NCI-H226 (cell line): ENCODE measurements at places on chromosomes 5 and 9.
A peak's percentile ranks its signal among the peaks of the same experiment; 100 is the strongest.

DNA sequence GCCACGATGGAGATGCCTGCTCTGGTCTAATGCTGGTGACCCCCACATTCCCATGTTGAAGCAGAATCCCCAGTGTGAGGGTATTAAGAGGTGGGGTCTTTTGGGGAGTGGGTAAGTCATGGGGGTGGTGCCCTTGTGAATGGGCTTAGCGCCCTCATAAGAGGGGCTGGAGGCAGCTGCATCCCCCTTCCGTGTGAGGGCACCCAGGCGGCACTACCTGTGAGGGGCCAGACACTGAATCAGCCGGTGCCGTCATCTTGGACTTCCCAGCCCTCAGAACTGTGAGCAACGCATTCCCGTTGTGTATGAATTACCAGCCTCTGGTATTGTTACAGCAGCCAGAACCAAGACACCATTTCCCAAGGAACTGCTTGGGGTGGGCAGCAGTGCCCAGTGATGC lies 27.0 kb upstream of the RNF130 start:
- DNase-seq = no peak

- DNase-seq = peak; percentile 51
Measured at GRCh38 chr5:38466424-38467189, 89.8 kb downstream of the LIFR start.

DNA sequence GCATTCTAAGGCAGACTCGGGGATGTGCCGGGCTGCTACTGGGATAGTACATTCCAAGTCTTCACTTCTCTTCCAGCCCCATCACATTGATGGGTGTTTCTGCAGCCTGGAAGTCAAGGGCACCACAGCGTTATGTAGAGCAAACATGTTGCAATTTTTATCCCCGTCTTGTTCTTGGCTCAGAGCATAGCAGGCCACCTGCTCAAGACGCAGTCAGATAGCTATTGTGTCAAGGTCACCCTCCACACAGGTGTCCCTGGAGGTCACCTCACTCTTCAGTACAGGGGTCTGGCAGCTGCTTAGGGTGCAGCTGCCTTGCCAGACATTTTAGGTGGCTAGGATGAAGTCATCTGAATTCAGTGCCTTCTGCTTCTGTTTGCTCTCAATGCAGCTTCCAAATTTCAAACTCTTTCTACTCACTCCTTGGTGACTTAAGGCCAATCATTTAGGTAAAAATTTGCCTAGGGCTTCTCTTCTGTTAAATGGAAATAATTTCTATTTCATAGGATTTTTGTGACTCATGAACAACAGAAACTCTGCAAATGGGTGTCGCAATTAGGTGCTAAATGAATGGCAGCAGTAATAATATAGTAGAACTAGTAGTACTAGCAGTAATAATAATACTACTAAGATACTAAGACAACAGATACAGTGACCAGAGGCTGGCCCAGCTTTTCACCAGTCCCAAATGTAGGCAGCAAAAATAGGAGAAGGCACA lies 24.3 kb downstream of the KCNV2 start:
- DNase-seq = no peak

DNA sequence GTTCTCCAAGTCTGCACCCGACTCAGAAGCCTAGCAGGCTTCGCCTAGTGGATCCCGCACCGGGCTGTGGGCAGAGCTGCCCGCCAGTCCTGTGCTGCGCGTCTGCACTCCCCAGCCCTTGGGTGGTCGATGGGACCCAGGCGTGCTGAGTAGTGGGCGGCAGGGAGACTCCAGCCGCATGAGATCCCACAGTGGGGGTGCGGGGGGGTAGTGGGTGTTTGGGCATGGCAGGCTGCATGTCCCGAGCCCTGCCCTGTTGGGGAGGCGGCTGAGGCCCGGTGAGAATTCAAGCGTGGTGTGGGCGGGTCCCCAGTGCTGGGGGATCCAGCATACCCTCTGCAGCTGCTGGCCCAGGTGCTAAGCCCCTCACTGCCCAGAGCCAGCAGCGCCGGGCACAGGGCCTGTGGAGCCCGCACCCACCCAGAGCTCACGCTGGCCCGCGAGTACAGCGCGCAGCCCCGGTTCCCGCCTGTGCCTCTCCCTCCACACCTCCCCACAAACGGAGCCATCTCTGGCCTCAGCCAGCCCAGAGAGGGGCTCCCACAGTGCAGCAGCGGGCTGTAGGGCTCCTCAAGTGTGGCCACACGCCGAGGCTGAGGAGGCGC lies 53.9 kb upstream of the BNC2 start:
- no peak for DNase-seq

- no peak for DNase-seq
Measured at GRCh38 chr9:35026671-35027070, 37.1 kb downstream of the DNAJB5 start.

DNA sequence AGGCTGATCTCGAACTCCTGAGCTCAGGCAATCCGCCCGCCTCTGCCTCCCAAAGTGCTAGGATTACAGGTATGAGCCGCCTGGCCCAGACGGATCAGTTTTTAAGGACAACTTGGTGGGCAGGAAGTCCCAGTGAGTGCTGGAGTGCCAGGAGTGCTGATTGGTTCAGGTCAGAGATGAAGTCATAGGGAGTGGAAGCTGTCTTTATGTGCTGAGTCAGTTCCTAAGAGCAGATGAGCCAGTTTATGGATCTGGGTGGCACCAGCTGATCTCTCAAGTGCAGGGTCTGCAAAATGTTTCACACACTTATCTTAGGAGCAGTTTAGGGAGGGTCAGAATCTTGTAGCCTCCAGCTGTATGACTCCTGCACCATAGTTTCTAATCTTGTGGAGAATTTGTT lies 292.1 kb upstream of the ELAVL2 start:
- no peak for DNase-seq

DNA sequence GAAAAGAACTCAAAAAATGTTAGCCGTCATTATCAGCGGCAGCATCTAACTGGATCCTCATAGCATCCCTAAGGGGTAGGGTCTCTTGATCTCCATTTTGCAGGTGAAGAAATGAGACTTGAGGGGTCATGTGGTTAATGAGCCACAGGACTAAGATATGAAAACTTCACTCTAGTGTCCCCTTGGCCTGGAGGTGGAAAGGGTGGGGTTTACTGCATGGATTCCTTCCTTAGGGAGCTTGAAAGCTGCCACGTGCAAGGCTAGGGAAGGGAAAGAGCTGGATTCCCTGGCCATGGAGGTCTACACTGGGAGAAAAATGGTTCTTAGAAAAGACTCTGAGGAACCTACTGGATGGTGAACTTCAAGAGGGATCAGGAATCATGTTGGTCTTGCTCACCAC lies 107.9 kb downstream of the SPRY4 start:
- DNase-seq = no peak

DNA sequence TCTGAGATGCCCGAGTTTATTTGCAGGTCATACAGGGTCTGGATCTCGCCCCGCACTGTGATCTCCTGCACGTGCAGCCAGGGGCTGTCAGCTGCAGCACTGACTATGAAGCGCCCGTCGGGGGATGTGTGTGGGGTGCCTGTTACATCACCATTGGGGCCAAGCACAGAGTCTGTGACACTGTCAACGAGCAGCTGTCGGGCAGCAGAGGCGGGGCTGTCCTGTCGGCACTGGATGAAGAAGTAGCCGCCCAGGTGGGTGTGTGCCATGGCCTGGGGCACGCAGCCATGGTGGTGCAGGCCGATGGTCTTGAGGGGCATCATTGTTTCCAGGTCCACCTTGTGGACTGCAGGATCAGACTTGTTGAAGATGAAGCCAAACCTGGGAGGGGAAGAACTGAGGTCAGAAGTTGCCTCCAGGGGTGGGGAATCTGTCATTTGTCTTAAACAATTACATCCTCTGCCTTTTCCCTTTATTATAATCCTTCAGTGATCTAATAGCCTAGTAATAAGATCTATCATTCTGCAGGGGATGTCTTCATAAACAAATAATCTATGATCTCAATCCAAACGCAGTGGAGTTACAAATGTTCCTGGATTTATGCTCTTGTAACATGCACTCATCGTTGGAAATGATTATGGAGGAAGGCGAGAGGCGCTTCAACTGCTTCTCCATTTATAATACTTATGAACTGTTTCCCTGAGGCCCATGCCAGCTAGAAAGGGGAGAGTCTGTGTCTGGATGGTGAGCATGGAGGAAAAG lies 147.8 kb downstream of the HSPA4 start:
- DNase-seq = no peak

DNA sequence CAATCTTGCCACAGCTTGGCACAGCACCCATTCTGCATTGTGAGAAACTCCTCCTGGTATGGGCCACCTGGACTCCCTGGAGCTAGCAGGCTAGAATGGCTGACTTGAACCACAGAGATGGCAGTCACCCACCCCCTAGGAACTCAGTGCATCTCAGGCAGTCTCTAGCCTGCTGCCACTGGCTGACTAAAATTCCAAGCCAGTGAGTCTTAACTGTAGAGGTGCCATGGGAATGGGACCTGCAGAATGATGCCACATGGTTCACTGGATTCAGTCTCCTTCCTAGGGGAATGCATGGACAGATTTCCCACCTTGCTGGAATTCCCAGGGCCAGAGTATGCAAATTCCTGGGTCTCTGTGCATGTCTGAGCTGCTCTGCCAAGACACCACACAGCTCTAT lies 382.9 kb downstream of the MAN2A1 start:
- DNase-seq = no peak

- peak; percentile 83 for DNase-seq
Measured at GRCh38 chr9:121972501-121972981, 120.6 kb downstream of the TTLL11 start.

- DNase-seq = no peak
Measured at GRCh38 chr9:116605904-116606341, 81.2 kb upstream of the TRIM32 start.

- no peak for DNase-seq
Measured at GRCh38 chr5:59569608-59570334, 323.8 kb downstream of the PDE4D start.

DNA sequence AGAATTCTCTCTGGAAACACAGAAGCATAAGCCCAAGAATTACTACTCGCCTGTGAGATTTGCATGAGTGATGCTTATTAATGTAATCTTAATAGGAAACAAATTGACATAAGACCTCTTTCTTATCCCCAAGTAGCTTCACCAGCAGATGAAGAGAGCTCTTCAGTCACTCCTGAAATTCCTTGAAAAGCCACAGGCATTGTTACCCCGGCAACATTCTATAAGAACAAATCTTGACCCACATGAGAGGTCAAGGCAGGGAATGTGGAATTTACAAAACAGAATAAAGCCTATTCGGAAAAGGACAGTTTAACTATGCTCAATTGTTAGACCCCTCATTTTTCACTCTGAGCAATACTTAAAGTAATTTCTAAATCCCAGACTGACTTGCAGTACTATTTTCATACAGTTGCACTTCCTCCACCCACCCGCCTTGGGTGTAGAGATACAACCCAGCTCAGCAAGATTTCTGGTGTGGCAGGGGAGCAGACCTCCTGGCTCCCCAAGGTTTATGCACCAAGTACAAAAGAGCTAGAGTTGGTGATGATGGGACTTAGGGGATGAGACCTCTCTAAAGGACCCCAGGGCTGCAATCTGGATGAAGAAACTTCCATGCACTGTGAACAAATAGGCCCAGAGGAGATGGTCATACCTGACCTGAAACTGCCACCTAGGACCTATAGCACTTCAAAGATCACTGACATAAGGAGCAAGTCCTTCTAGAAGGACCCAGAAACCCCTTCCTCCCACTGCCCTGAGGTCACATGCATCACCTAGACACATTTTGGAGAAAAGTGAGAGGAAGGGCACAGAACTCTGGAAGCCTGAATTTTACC lies 242.1 kb downstream of the ZNF608 start:
- DNase-seq = peak; percentile 9

- no peak for DNase-seq
Measured at GRCh38 chr5:111337688-111338087, 113.5 kb downstream of the CAMK4 start.

DNA sequence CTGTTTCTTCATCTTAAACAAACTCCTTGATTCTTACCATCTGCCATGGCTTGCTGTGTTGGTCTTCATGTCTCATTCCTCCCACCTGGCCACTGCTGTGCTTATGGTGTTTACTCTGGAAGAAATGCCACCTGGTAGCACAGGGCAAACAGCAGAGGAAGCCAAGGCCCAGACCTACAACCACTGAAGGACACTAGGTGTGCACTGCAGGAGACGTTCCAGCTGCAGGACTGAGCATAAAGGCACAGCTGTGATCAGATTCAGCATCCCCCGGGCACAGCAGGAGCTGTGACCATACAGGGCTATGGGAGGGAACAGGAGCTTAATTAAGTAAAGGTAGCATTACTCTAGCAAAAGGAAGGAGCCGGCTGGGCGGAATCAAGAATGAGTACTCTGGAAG lies 12.6 kb upstream of the GNAQ start:
- no peak for DNase-seq

- DNase-seq = no peak
Measured at GRCh38 chr5:156328766-156329165, 1.8 kb downstream of the SGCD start.

DNA sequence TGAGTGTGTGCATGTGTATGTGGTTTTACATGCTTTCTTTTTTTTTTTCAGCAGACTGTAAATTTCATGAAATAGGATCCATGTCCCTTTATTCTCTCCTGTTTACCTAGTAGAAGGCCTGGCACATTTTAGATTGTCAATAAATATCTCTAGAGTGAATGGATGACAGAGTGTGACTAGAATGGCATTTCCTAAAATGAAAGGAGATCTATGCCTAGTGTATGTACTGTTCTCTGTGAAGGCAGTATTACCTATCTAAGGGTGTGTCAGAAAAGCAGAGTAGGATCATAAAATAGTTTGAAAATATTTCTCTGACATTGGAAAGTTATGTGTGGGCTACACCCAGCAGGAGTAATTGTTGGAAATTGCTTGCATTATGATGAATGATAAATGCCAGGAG lies 1876.0 kb upstream of the C9orf72 start:
- DNase-seq = peak; percentile 5

DNA sequence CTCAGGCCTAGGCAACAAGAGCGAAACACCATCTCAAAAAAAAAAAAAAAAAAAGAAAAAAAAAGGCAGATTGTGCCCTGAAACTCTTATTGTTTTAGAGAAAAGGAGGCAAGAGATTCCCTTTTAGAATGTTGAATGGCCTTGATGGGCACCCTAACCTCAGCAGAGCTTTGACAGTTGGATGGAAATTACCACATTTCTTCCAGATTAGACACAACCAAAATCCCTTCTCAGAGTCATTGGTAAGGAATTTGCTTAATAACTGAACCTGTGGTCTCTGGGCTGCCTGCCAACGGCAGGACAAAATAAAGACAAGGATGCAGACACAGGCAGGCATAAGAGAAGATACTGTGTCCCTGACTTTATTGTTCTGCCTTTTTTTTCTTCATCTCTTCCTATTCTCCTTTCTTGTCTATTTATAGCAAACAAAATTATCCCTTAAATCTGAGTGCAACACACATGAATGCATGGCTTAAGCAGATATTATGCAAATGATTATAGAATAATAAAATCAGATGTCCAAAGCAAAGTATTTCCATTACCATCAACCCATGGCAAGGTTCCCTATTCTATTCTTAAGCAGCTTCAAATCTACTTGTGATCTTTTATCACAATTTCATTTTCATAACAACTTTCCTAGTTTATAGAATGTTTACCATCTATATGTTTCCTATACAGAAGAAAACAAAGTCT lies 37.3 kb upstream of the TRIO start:
- peak; percentile 89 for DNase-seq

GRCh38 chr9:127779136-127779981 lies 893 bp upstream of the SH2D3C start:
- no peak for DNase-seq
